ENCODE measurements at places on chromosomes 1 and 21.

GRCh38 chr1:169105434-169106094 is 926 bp upstream of the ATP1B1 start:
- DNase-seq: no peak

GRCh38 chr1:174023440-174023839 is 1.3 kb upstream of the RC3H1 start:
- no peak for DNase-seq

- DNase-seq: no peak
Measured at GRCh38 chr1:31799196-31799894, 16.5 kb downstream of the SPOCD1 start.

GRCh38 chr1:89802841-89803240 is 18.0 kb upstream of the LRRC8D start:
- no peak for DNase-seq

DNA sequence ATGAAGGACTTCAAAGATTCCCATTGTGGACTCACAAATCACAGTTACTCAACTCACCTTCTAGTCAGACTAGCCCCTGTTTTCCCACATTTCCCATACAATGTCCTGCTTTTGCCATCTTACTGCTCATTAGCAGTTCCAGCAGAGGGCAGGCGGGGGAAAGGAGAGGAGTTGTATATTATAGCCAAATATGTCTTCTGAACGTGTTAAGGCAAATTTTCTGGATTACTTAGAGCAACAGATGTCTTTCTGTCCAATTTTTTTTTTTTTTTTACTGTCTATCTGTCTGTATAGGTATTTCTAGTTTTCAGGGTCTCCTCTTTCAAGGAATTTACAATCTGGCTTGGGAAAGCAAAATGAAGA is 29.9 kb upstream of the DDAH1 start:
- no peak for DNase-seq

DNA sequence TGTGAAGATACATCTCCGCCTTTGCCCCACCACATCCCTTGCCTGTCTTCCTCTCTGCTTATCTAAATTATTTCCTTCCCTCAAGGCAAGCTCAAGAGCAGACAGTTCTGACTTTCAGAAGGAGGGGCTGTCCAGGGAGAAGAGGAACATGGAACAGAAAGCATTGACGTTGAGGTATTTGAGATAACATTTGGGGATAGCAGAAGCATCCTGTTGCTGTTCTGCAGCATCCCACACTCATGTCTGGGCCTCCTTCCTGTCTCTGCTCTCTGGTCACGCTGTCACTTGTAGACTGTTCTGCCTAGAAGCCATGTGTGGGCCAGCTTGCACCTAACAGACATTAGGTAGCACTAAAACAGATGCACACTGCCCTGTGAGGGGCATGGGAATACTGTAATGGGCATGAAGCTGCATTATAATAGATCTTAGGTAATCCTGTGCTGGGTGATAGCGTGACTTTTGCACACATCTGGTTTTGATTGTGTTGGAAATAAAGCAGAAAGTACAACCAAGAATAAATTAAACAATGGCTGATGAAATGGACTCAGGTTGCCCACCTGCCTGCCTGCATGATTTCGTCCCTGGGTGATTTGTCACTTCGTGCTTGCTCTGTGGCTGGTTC is 660 bp upstream of the RD3 start:
- no peak for DNase-seq

DNA sequence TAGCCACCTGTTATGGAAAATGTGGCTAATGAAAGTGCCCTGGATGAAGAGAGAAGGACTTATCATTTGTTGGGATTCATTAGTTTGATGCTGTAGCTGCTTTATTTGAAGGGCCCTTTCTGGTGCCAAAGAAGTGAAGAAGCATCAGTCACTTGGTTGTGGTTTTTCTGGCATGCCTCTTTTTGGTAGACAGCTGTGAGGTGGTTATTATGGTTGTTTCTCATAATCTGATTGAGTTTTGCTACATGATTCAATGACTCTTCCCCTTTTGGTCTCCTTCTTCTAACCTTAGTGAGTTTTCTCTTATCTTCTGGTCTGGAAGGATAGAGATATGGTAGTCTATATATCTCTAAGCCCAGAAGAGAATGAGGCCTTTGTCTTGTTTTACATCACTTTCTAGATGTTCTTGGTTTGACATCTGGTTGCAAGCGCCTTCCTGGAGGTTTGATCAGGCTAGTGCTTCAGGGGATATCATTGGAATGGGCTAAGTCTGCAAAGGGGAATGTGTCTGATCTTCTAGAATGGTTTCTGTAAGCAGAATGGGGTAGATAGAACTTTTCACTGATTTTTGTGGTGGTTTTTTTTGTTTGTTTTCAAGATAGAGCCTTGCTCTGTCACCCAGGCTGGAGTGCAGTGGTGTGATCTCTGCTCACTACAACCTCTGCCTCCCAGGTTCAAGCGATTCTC is 26.0 kb downstream of the ARID1A start:
- DNase-seq: no peak

- no peak for DNase-seq
Measured at GRCh38 chr1:235979716-235980333, 85.1 kb downstream of the NID1 start.

- DNase-seq: no peak
Measured at GRCh38 chr1:63547621-63548294, 24.4 kb downstream of the EFCAB7 start.

DNA sequence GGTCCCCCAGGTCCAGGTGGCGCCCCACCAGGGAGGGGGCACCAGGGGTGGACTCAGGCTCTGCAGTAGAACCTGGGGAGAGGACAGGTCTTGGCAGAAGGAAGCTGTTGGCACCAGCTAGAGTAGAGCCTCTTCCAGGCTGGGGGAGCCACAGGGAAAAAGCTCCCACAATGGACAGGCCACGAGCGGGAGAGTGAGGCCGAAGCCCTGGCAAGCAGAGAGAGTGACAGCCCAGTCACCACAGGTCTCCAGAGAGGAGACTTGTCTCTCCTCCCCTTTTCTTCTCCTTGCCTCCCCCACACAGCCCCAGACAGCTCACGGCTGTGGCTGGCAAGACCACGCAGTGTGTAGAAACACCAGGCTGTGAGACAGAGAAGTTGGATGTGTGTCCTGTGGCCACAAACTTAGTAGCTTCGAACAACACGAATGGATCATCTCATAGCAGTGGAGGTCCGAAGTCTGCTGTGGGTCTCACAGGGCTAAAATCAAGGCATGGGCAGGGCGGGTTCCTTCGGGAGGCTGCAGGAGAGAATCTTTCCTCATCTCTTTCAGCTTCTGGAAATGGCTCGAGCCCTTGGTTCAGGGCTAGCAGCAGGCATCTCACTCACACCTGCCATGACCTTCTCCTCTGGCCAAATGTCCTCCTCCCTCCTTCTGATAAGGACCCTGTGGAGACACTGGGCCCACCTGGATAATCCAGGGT is 3.3 kb downstream of the KRTAP12-4 start:
- no peak for DNase-seq

GRCh38 chr1:104929280-104929679 is 1179.6 kb downstream of the AMY1C start:
- no peak for DNase-seq

GRCh38 chr1:206589206-206589605 is 23.1 kb downstream of the EIF2D start:
- DNase-seq: no peak

DNA sequence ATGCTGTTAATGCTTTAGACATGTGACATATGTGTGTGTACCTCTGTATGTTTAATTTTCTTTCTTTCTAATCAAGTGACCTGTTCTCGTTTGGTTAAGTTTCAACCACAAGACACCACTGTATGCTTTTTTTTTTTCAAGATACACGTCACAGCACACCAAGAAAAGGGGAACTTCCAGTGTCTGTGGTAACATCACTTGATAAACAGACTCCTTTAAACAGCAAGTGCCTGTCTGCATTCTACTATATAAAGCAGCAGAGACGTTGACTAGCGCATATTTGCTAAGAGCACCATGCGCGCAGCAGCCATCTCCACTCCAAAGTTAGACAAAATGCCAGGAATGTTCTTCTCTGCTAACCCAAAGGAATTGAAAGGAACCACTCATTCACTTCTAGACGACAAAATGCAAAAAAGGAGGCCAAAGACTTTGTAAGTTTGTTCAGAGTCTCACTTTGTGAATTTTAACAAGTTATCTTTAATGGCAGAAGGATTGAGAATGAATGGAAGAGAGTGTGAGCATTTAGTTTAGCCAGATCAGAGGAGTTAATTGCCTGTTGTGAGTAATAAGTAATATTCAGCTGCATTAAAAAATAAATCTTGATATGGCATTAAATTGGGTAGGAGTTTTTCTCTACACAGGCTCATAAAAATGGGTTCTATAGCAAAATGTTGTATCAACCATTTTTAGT is at the start of gene RGS1:
TSS of gene RGS1 (plus strand) at position 275 of the 691 bp plus-strand sequence. CDS start at position 295, 20 bp downstream.
- peak; percentile 12 for DNase-seq

- no peak for DNase-seq
Measured at GRCh38 chr1:32798679-32799416, 18.3 kb downstream of the YARS1 start.

GRCh38 chr1:185644531-185644930 is 89.7 kb upstream of the HMCN1 start:
- DNase-seq: no peak

- no peak for DNase-seq
Measured at GRCh38 chr1:234987415-234988154, 141.1 kb downstream of the TOMM20 start.

- peak; percentile 17 for DNase-seq
Measured at GRCh38 chr1:230109895-230110667, 43.0 kb downstream of the GALNT2 start.

DNA sequence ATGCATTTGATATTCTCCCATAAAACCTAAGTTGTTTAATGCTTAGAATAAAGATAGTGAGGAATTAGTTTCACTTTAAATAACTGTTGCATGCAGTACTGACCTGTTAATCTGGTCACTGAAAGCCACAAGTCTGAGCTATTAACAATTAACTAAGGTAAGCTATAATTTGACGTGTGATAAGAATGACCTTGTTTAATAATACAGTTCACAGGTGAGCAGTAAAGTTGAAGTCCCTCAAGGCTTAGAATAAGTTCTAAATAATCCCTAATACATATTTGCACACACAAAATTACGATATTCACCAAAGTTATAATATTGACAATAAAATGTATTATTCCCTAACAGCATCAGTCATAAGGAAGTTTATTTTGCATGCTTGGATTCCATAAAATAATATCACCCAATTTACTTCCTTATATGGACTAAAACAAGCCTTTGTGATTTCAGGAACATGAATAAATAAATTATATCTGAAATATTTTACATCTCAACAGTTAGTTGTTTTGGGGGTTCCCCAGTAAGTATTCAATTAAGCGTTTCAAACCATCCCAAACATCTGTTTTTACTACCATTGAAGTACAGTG is 70.6 kb upstream of the CHRM3 start:
- DNase-seq: no peak

DNA sequence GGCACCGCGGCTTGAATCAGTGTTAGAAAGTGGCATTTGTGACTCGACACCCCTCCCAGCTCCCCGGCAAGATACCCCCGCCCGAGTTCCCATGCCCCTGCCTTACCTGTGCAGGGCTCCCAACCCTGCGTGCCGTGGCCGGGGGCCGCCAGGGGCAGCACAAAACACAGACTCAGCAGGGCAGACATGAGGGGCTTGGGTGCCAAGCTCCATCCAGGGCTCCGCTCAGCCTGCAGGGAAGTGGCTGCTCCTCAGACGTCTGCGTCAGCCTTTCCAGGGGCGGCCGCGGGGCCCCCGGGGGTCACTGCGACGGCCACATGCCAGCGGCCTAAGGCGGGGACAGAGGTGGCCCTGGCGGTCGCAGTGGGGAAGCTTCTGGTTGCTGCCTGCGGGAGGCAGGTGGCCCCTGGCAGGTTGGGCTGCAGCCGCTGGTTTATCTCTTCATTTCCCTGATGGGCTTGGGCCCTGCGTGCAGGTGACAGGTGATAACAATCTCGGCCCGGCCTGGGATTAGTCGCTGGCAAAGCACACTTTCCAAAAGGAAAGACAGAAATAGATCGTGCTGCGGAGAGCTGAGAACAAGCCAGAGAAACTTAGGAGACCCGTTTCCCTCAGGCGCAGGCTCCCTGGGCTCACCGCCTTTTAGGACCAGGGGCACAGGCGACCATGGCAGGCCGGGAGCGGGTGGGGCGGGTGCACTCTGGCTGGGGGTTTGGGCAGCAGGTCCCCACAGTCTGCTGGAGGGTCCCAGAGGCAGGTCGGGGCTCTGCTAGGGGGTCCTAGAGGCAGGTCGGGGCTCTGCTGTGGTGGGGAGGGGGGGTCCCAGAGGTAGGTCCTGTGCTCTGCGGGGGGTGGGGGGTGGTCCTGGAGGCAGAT is at the start of gene TSPEAR:
TSS of gene TSPEAR (minus strand) at position 246 of the 876 bp plus-strand sequence. CDS start at position 188, 58 bp downstream.
- no peak for DNase-seq

DNA sequence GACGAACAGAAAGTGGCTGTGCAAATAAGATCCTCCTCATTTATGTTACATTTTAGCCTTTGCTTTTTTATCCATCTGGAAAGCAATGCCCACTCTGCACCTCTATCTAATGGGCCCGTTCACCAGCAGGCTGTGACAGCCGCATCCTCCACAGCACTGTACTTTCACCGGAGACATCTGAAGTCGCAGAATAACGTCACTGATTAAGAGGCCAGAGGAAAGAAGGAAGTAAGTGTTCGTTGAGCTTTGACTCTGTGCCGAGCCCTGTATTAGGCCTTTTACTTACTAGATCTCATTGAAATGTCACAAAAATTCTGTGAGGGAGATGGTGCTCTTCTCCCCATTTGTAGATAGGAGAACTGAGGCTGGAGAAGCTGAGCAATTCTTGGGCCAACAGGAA is 62.3 kb downstream of the KAZN start:
- DNase-seq: no peak

GRCh38 chr21:36203603-36203889 is 46.9 kb downstream of the DOP1B start:
- no peak for DNase-seq

- DNase-seq: no peak
Measured at GRCh38 chr1:36855699-36856494, 178.4 kb downstream of the GRIK3 start.

- no peak for DNase-seq
Measured at GRCh38 chr1:19203440-19203839, 6.6 kb downstream of the UBR4 start.

GRCh38 chr1:168112673-168113305 is 23.9 kb downstream of the GPR161 start:
- DNase-seq: no peak

- DNase-seq: no peak
Measured at GRCh38 chr1:180244840-180245239, 14.8 kb downstream of the LHX4 start.

- DNase-seq: peak; percentile 83
Measured at GRCh38 chr1:155017041-155017945, 14.7 kb downstream of the ZBTB7B start.

- no peak for DNase-seq
Measured at GRCh38 chr1:20483833-20484518, 2.0 kb downstream of the CAMK2N1 start.
